ENCODE measurements at places on chromosomes 2 and 18.

DNA sequence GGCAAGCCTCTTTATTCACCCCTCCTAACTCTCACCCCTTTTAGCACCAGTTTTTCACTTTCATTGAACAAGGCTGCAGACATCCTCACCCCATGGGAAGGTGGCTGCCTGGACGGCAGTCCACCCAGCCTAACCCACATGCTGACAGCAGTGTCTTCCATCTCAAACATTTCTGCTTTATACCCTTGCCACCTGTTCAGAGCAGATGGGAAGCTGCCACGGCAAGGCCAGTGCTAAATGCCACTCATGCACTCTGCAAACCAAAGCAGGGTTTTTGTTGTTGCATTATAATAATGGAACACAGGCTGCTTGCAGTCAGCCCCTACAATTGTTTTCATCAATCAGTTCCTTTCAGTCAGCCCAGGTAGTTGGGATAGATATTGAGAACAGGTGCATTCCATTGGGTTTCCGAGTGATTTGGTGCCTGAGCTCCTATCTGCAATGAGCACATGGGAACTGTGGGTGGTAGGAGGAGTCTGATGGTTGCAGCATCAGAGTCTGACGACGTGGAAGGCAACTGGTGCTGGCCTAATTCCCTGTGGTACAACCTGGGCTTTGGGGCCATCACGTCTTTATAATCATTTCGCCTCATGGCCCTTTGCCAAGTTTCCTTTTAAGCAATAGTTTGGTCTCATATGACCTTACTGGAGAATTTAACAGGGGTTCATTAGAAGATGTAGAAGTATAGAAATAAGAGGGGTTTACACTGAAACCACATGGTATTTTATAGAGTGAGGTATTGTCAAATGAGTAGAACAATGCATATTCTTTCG, 252.5 kb upstream of the SP5 start:
- no peak for DNase-seq

GRCh38 chr2:175468431-175469098, 287.1 kb upstream of the ATP5MC3 start:
- no peak for DNase-seq

DNA sequence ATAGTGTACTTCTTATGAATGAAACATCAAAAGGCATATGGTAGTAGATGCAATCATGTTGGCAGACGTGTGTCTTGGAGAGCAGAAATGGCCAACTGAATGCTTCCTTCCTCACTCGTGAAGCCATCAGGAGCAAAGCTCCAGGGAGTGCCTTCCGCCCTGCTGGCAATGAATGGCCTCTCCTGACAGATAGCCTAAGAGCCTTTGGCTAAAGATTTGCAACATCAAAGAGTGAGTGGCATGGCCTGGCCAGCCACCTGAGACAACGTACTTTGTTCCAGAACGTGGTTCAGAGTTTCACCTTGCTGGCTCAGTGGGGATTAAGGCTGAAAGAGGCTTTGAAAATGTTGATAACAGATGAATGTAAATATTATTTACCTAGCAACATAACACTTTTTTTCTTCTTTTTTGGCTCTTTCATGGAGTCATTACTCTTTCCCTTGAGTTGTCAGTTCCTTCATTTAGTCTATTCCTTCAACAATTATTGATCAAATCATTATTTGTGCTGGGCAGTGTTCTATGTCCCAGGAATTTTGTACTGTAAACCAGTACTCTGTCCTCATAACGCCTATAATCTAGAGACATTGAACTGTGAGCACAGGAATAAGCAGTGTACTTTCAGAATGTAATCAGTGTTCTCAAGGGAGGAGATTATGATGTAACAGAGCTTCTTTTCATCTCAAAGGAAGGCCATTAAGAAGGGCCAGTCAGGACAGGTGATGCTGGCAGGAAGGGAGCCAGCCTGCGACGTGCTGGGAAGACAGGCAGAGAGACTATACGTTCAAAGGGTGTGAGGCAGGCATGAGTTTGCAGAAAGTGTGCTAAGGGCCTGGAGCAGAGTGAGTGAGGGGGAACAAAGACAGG, 59.4 kb upstream of the SH3RF3 start:
- DNase-seq, result no peak

DNA sequence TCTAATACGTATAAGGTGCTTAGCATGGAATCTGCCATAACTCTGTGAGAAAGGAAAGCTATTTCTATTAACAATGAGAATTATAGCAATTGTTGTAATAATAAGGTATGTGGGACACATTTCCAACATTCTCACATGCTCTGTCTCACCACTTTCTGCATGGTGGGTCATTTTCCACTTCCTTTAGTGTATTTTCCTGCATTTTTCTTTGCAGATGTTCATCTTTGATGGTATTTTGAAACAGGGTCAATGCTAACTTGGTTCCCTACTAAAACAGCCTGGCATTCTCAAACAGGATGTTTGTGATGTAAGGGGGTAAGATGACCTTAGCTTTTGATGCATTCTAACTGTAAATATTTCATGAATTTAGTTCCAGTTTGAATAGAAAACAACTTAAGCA, 54.7 kb downstream of the MYO1B start:
- DNase-seq, result peak; percentile 14

DNA sequence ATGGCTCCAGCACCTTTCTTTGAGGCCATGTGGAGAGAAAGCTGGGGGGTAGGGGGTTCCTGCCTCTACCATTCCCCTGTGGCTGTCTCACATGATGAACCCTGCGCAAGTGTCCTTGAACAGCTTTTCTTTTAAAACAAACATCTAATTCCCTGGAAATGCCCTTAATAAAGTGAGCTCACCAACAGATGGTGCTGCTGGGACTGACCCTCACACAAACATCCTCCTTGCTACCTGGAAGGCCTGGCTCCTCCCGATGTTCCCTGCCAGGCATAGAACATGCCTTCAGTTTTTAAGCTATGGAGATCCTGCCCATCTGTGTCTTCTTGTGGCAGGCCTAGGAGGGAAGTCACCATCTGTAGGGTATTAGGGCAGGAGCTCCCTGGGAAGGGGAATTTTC, 60.7 kb upstream of the GATA6 start:
- DNase-seq, result no peak

DNA sequence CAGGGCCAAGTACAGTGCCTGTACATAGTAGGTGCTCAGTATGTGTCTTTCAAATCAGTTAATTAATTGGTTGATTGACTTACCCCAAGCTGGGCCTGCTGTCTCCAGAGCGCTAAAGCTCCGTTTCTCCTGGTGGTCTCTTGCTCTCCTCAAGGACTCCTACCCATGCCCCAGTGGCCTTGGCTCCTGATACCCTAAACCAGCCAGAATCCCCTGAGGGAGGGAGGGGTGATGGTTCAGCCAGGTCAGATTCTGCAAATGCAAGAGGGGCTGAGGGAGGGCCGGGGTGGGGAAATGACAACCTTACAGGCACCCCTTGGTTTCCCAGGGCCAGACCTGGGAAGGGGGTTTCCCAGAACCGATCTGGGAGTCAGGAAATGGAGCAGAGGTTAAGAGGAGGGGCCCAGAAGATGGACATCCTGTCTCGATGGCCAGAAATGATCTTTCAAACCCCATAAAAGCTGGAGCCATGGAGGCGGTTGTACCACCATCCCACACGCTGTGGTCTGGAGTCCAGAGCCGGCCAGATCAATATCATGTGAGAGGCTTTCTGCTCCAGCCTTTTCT, 209.1 kb downstream of the TNS1 start:
- no peak for DNase-seq
